ENCODE measurements at places on chromosomes 5 and 9. TPM values are rescaled to one million over a fixed set of nuclear protein-coding genes. Genes with fewer than 3 reads are reported as not detected.

Gene ECSCR
- not detected for total RNA-seq

Gene ANGPTL2
- total RNA-seq, result 55.5 TPM

Gene PCDHB4
- 7.8 TPM for total RNA-seq

Gene MOB3B
- 1.8 TPM for total RNA-seq

Gene MELK
- total RNA-seq, result 7.2 TPM

Gene IL33
- total RNA-seq, result not detected

Gene ARHGEF37
- 1.0 TPM for total RNA-seq

Gene FYB1
- total RNA-seq, result not detected

Gene OGN
- not detected for total RNA-seq

Gene LCN2
- total RNA-seq, result not detected

Gene CDO1
- 136 TPM for total RNA-seq

Gene NXNL2
- total RNA-seq, result not detected

Gene GFI1B
- total RNA-seq, result not detected

Gene CENPH
- 9.5 TPM for total RNA-seq

Gene RNF180
- total RNA-seq, result 9.1 TPM

Gene TAS2R1
- not detected for total RNA-seq

Gene ZFP37
- 7.9 TPM for total RNA-seq
